Stomach (tissue), 19 donors: ENCODE measurements at places on chromosomes 2 and 18. TPM values are rescaled to one million over a fixed set of nuclear protein-coding genes. Genes with fewer than 3 reads are reported as not detected.

DNA sequence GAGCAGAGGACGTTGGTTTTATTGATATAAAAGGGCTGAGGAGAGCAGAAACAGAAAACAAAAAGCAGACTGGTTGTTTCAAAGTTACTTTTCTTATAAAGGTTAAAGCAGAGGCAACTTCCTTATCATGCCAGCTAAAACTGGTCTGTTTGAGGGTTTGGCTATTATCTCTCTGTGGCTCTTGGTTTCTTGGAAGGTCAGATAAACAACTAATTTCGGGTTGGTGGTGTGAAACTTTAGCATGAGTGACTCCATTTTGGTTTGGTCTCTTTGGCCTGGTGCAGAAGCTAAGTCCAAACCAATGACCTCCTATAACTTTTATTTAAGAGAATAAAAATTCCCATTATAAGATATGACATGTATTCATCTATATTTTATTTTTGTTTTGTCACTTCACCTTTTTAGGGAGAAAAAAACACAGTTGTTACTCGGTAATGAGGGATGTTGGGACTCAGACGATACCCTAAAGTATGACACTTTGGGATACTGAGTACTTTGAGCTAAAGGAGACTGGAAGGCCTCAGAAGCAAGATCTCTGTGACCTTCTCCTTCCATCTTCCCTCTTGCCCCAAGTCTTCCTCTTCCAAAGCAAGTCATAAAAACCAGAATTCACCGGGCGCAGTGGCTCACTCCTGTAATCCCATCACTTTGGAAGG, 23.3 kb downstream of the TNFAIP6 start:
- H3K36me3 ChIP-seq: no peaks in the 10 kb centered on the region
- H3K4me3 ChIP-seq: no peak overlapping the region
- DNase-seq: no peak

DNA sequence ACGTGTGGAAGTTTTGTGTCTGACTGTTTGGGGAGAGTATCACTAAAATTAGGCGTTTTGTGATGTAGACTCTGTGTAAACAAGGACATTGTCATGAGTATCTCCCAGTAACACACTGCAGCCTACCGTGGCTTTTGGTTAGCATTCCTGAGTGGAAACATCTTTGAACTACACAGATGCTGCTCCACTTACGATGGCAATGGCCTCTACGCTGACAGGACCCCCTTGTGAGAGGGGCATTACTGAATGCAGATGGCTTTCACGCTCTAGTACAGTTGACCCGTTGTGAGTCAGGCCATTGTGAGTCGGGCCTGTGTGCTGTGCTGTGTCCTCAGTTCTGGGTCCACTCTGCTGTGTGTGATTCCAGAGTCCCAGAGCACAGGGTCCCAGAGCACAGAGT, 34.4 kb upstream of the ADNP2 start:
- no peak overlapping the region for H3K4me3 ChIP-seq
- H3K4me1 ChIP-seq: no peaks in the 10 kb centered on the region
- no peak for DNase-seq
- no peak overlapping the region for H3K27ac ChIP-seq

DNA sequence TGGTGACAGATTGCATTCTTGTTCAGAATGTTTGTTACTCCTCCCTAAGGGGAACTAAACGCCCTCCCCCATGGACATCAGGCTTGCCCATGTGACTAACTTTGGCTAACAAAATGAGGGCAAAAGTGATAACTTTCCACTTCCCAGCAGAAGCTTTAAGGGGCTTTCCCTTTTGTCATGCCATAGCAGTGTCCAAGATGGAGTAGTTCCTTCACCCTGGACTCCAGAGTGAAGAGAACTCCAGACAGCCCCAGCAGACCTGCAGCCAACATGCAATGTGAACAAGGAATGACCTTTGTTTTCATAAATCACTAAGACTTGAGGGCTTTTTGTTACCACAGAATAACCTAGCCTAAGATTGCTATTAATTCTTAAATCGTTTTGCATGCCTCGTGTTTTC, 163.5 kb downstream of the ZEB2 start:
- H3K27ac ChIP-seq: no peak overlapping the region
- H3K4me1 ChIP-seq: no peaks in the 10 kb centered on the region

DNA sequence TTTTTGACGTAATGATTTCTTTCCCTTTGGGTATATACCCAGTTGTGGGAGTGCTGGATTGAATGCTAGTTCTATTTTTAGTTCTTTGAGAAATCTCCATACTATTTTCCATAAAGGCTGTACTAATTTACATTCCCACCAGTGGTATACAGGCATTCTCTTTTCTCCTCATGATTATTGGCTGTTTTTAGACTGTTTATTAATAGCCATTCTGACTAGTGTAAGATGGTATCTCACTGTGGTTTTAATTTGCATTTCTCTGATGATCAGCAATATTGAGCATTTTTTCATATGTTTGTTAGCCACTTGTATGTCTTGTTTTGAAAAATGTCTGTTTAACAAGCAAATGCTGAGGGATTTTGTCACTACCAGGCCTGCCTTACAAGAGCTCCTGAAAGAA, 9.2 kb upstream of the CD28 start:
- DNase-seq: no peak
- H3K36me3 ChIP-seq: no peaks in the 10 kb centered on the region
- no peaks in the 10 kb centered on the region for H3K4me1 ChIP-seq
- no peaks in the 10 kb centered on the region for H3K27me3 ChIP-seq
- no peak overlapping the region for H3K27ac ChIP-seq

DNA sequence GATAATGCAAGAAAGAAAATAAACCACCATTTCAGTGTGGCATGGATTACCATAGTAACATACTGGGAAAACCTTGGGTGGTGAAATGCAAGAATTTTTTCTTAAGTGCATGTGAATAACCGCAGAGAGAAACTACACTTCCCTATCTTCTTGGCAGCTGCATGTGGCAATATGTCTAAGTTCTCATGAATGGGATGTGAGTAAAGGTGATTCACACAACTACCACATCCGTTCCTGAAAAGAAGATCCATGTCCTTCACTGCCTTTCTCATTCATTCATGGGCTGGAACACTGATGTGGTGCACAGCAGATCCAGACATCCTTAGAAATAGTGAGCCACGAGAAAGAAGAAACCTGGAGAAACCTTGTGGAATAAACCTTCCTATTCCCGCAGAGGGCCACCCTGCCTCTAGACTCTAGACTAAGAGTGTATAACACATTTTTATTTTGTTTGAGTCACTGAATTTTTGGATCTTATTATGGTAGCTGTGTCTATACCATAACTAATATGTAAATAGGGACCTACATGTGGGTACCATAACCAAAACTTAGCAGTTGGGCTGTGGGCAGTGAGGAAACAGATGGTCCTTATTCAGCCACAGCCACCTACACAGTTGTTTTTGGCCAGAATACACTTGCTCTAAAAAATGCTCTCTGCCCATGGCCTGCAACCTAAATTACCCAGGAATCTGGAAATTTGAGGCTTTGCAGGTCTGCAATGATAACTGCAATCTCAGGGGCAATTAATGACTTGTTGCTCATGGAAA, 573.3 kb downstream of the LRP1B start:
- no peak overlapping the region for H3K4me3 ChIP-seq
- no peaks in the 10 kb centered on the region for H3K27me3 ChIP-seq
- DNase-seq: peak; percentile 5
- H3K4me1 ChIP-seq: peaks cover 29% of the 10 kb centered on the region
- H3K36me3 ChIP-seq: no peaks in the 10 kb centered on the region

GRCh38 chr2:236472720-236473495, 96.7 kb upstream of the ACKR3 start:
- H3K4me3 ChIP-seq: no peak overlapping the region
- H3K27ac ChIP-seq: no peak overlapping the region
- peaks cover 5% of the 10 kb centered on the region for H3K27me3 ChIP-seq
- H3K36me3 ChIP-seq: no peaks in the 10 kb centered on the region
- no peak for DNase-seq

DNA sequence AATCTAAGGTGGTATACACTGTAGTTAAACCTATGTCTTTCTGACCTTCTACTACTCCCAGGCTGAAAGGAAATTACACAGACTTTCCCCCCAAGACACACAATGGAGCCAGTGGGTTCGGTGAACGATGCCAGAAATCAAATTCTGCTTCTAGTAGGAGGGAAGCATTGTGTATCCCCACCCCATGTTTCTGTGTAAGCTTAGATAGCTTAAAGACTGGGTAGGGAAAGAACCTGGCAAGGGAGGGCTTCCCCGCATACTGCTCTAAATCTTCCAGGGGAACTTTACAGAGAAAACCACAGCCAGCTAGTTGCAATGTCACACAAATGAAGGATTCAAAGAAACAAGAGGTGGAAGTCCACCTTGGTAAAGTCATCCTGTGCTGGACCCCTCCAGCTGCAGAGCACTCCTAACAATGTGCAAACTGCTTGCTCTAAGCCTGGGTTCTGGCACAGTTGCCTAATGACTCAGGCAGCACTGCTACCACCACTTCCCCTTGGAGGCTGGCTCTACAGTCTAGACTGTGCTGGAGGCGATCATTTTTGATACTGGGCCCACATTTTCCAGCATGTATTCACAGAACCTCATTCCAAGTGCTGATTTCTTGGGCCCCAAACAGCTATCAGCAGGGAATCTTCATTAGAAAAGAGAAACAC, 47.5 kb downstream of the TRIB2 start:
- H3K27me3 ChIP-seq: no peaks in the 10 kb centered on the region
- no peak overlapping the region for H3K4me3 ChIP-seq
- no peak overlapping the region for H3K27ac ChIP-seq
- DNase-seq: no peak

DNA sequence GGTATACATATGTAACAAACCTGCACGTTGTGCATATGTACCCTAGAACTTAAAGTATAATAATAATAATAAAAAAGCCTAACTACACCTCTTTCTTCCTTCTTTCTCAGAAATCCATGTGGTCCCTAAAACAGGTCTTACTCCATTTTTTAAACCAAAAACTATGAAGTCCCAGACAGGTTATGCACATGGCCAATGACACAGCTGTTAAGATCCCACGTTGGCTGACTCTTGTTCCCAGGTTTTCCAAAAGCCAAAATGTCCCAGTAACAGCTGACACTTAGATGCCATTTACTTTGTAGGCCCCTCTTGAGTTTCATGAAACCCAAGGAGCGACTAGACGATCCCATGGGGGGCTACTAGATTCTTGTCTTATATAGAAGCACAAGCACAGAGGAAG, 97.0 kb downstream of the KCNF1 start:
- no peak overlapping the region for H3K27ac ChIP-seq
- no peak for DNase-seq
- H3K36me3 ChIP-seq: no peaks in the 10 kb centered on the region
- H3K4me1 ChIP-seq: no peaks in the 10 kb centered on the region
- no peak overlapping the region for H3K4me3 ChIP-seq
- H3K27me3 ChIP-seq: no peaks in the 10 kb centered on the region

GRCh38 chr2:234288974-234289455, 207.9 kb downstream of the ARL4C start:
- H3K4me1 ChIP-seq: no peaks in the 10 kb centered on the region
- peak; percentile 74 for DNase-seq
- no peaks in the 10 kb centered on the region for H3K36me3 ChIP-seq
- H3K27ac ChIP-seq: peak overlapping the region; percentile 60
- no peak overlapping the region for H3K4me3 ChIP-seq

- no peak for DNase-seq
- H3K27ac ChIP-seq: no peak overlapping the region
- H3K4me1 ChIP-seq: no peaks in the 10 kb centered on the region
- peaks cover 43% of the 10 kb centered on the region for H3K36me3 ChIP-seq
These were observed 45.3 kb downstream of the PIKFYVE start for GRCh38 chr2:208311321-208311720.

RAMP1 gene
- 22.2 TPM for total RNA-seq

SERPINB10 gene
- total RNA-seq: not detected

UGT1A4 gene
- total RNA-seq: 1.2 TPM

FLACC1 gene
- total RNA-seq: 21.6 TPM
